Right lobe of liver (tissue), 6 donors: ENCODE measurements at places on chromosomes 13 and 19.

- DNase-seq = no peak
These were observed 38.1 kb upstream of the MED4 start for GRCh38 chr13:48132961-48133360.

DNA sequence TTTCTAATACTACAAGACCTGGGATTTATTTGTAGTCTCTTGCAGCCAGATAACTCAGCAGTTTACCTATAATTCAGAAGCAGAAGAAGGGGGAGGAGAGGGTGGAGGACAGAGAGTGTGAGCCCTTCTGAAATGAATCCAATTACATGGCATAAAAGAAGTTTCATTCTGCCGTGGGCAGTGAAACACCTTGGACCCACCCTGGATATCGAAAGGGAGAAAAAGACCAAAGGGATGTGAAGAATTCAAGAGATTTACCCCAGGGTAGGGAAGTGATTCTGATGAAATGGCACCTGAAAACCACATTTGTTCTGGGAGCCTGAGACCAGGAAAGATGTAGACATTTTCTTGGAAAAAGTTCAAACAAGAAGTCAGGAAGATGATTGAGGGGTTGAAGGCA, 140.9 kb downstream of the NDFIP2 start:
- no peak for DNase-seq

- no peak for DNase-seq
These were observed 190.9 kb downstream of the KLF12 start for GRCh38 chr13:73943137-73943964.

DNA sequence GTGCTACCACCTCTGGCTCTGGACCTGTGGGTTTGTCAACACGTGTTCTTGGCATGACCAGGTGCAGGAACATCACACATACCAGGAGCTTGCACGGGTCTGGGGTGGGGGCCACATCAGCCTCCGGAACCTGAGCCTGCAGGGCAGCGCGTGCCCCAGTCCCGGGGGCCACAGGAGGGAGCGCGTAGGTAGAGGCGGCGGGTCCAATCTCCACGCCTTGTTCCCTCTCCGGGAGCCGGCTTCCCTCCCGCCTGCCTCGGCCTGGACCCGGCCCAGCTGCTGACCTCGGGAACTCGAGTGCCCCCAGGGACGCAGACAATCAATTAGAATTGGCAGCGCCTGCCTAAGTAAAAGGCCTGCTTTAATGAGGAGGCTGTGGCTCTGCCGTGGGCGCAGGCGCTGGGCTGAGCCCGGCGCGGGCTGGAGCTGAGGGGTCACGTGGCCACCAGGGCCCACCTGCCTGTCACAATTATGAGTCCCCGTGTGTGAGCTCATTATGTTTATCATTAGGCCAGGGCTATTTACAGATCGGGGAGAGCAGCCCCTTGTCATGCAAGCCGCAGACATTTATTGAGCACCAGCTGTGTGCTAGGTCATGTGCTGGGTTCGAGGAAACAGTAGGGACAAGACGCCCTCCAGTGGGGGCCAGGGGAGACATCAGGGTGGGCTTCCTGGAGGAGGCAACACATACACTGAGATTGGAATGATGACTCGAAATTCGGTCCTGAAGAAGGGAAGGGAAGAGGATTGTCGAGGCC, 32.2 kb upstream of the TNFAIP8L1 start:
- DNase-seq = peak; percentile 84

- DNase-seq = no peak
These were observed 4.4 kb downstream of the SULT2A1 start for GRCh38 chr19:47881757-47882156.

GRCh38 chr13:64438084-64438483, 2792.1 kb downstream of the PCDH9 start:
- DNase-seq = no peak

- no peak for DNase-seq
These were observed 22.2 kb downstream of the SCGB2B2 start for GRCh38 chr19:34654796-34655195.

DNA sequence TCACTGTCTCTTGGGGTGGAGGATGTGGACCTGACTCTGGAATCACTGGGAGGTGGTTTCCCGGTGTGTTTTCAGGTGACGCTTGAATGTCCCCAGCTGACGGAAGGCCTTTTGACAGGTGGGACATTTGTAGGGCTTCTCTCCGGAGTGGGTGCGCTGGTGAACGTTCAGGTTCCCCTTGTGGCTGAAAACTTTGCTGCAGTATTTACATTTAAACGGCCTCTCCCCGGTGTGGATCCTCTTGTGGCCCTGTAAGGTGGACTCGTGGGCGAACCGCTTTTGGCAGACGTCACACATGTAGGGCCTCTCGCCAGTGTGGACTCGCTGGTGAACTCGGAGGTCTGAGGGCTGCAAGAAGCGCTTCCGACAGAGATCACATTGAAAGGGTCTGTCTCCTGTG, 7.8 kb downstream of the ZSCAN5B start:
- DNase-seq = no peak

GRCh38 chr19:55242517-55242916, 14.0 kb upstream of the TMEM86B start:
- DNase-seq = no peak

- peak; percentile 82 for DNase-seq
These were observed 23.5 kb downstream of the RHPN2 start for GRCh38 chr19:33040994-33041827.

GRCh38 chr19:40803857-40804782, 5.1 kb downstream of the EGLN2 start:
- no peak for DNase-seq

GRCh38 chr13:54357284-54357933, 1328.8 kb downstream of the OLFM4 start:
- DNase-seq = no peak

DNA sequence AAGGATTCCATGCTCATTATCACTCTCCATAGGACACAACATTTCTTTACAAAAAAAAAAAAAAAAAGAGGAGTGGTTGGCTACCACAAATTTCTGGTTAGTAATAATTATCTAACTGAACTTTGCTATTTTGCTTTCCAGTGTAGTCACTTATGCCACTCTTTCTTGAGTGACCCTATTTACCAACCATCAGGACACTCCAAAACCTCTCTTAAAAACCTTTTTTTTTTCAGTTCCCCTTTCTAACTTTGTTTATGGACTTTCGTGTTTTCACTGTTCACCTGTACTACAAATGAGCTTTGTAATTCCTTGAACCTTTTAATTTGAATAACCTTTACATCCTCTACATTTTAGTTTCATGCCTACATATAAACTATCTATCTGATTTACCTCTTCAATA, 686.5 kb upstream of the PCDH9 start:
- no peak for DNase-seq
